ENCODE measurements at places on chromosomes 7 and 10.

GRCh38 chr7:76302347-76303201 lies at the start of gene HSPB1:
TSS of gene HSPB1 (plus strand) at chr7:76302673. CDS start at chr7:76302713, 40 bp downstream.
- DNase-seq, result no peak

DNA sequence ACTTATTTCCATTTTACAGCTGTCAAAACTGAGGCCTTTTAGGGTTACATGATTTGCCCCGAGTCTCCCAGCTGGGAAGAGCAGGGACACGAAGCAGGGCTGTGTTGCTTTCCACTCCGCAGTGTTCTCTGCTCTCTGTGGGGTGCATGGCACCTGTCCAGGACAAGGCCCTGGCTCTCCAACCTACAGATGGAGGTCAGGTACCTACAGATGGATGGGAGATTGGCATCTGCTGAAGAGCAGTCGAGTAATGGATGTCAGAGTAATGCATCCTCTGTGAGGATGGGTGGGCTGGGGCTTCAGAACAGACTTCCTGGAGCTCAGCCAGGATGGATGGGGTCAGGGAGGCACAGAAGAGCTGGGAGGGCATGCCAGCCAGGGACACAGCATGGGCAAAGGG lies 85.0 kb downstream of the EMX2 start:
- DNase-seq, result no peak

DNA sequence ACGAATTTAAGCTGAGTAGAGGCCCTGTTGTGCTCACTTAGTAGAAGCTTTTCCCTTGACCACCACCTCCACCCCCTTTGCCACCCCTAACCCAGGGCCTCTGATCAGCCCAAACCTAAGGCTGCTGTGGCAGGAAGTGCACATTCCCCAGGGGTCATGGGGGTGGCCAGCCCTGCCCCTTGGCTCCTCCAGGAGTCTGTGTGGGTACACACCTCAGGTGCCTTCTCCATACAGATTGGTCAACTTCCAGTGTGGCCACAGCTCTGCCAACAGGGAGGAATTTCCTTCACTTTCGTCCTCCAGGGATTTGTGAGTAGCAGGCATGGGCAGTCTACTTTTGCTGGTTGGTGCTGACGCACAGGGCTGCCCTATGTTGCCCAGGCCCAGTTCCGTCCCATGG lies 249.9 kb upstream of the ZNF32 start:
- no peak for DNase-seq

- no peak for DNase-seq
Measured at GRCh38 chr7:158809596-158809995, 19.7 kb downstream of the ESYT2 start.

DNA sequence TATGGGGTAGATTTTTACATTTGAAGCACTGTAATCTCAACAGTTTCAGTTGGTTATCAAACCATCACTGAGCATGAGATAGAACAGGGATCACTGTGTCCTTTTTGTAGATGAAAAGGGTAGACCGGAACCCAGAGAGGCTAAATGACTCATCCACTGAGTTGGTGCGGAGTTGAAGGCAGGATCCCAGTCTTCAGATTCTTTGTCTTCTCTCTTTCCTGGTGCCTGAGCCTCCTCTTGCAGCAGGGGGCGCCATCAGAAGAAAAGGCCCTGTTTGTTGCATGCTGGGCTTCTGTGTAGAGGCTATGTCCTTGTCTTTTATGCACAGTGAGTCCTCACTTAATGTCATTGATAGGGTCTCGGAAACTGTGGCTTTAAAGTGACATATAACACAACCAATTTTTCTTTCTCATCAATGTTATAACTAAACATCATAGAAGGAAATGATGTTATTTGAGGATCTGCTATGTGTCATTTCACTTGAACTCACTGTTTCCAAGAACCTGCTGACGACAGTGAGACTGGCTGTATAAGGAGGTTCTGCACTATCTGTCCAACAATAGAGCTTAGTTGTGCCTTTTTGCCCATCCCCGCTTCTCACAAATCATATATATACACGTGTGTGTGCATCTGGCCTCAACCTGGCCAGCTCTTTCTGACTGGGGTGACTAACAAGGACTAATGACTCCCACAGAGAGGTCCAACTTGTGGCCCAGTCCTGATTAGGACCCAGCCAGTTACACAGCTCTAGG lies 14.3 kb downstream of the ZNF282 start:
- peak; percentile 95 for DNase-seq

- no peak for DNase-seq
Measured at GRCh38 chr7:158814637-158815036, 14.7 kb downstream of the ESYT2 start.

- no peak for DNase-seq
Measured at GRCh38 chr10:125162120-125162931, 2.0 kb upstream of the CTBP2 start.

GRCh38 chr10:89665302-89665701 lies 20.3 kb upstream of the PANK1 start:
- DNase-seq, result no peak

DNA sequence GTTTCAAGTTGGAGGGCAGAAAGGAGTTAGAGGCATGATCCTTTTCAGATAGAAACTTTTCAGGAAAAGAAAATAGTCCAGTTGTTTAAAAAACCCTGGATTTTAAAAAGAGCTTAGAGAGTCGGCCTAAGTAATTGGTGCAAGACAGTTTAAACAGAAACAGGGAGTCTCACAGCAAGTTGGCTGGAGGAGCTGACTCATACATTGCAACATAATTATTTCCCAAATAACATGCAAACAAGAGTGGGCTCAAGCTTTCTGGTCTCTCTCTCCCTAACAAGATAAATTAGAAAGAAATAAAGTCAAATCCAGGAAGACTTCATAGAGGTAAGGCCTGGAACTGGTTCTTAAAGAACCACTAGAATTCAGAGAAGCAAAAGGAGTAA lies 100.3 kb upstream of the AGBL3 start:
- DNase-seq, result no peak

DNA sequence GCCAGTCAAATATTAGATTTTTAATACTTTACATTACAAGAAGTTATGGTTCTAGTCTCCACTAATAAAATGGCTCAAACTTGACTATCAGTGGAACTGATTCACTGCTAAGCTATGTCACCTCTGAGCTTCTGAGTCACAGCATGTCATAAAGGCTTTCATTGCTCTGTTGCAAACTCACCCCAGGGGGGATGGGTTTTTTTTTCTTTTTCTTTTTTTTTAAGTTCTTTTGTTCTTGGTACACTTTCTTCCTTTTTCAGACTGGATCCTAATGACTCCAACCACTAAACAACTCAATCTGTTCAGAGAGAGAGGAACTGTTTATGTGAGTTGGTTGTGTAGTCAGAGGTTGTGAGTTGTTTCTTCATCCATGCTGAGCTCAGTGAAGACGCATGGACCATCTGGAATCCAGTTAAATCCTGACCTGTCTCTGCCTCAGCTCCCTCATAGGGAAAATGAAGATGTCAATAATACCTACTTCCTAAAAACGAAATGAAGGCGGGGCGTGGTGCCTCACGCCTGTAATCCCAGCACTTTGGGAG lies 11.0 kb downstream of the MYOF start:
- DNase-seq, result no peak

DNA sequence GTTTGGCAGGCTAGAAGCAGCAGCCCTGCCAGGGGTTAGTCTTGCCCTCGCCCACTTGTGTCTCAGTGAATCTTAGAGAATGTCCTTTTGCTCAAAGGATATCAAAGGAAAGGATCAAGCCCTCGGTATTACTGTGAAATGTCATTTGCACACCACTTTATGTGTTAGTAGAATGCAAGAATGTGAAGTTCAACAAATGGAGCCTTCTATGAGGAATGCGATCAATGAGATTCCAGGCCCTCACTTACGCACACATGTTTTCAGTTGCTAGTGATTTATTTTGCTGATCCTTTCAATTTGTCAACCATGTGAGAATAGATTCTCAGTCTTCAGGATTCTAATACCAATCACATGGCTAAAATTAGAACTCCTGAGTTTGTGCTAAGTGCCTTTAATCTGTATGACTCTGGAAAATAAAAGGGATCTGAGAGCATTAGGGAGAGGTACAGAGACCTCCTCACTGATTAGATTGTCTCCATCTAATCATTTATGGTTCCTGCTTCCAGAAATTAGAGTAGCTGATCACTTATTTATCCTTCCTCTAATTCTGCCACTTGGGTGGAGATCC lies 123.0 kb upstream of the SP4 start:
- no peak for DNase-seq

DNA sequence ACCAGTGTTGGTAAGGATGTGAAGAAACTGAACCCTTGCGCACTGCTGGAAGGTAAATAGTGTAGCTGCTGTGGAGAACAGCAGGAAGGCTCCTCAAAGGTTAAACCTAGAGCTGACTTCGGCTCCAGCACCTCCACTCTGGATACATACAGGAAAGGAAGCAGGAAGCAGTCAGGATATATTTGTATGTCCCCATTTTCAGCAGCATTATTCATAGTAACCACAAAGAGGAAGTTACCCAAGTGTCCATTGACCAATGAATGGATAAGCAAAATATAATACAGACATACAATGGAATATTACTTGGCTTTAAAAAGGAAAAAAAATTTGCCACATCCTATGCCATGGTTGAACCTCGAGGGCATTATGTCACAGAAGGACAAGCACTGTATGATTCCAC lies 15.0 kb downstream of the RET start:
- DNase-seq, result no peak

GRCh38 chr7:36075561-36075960 lies 77.5 kb upstream of the EEPD1 start:
- no peak for DNase-seq

Measured in H54 (cell line).